ENCODE measurements at places on chromosomes 6 and 20.

DNA sequence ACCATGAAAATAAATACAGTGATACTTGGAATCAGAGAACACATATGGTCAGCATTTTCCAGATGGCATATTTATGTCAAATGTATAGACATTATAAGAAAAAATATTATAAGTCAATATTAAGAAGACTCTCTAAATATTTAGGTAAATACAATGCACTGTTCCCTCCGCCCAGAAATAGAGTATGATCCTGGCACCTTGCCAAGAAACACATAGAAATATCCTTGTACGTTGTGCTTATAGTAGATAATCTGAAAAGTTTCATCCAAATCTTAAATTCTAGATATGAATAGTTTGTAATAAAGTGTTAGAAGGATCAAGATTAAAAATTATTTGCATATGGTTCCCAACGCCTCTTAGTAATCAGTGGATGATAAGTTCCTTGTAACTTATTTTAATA is 645.8 kb upstream of the GJE1 start:
- DNase-seq, result no peak

DNA sequence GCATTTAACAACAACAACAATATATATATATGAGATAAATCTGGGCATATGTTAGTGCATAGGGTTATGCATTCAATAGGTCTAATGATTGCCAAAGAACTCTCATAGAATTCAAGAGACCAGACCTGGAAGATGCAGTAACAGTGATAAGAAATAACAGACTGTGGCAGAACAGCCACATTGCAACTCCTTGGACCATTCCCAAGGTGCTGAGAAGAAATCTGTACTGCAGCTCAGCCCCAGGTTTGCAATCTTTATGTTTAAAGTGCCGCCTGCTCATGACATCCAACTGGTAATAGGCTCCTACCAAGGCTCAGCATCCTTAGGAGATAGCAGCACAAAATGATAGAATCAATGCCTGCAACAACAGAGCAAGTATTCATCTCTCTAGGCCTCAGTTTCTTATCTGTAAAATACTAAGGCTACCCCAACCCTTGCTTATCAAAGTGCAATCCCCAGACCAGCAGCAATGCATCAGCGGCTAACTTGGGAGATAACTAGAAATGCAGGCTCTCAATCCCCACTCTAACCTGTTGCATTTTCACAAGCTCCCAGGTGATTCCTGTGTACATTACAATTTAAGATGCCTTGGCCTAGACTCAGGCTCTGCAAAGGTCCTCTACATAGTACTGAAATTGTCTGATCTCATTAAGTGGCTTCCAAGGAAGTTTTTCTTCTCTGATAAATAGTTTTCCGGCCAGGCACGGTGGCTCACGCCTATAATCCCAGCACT is 30.6 kb upstream of the PIM1 start:
- no peak for DNase-seq

GRCh38 chr20:19850198-19850533 is 92.1 kb downstream of the RIN2 start:
- no peak for DNase-seq

DNA sequence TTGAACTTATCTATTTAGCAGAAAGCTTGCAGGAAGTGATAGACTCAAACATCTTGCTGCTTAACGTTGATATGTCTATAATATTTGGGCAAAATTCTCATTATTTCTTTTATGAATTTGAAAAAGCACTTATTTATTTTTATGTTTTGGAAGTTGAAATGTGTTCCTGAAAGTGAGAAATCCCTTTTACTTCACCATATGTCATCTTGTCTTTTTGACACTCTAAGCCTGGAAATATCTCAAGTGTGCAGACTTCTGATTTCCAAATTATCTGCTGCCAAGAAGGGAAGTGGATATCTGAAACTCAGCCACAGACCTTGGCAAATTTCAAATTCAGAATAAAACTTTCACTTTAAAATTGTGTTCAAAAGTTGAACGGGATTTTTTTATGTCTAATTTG is 368.7 kb upstream of the MANEA start:
- DNase-seq, result no peak

GRCh38 chr6:16689788-16690607 is 71.3 kb downstream of the ATXN1 start:
- no peak for DNase-seq

DNA sequence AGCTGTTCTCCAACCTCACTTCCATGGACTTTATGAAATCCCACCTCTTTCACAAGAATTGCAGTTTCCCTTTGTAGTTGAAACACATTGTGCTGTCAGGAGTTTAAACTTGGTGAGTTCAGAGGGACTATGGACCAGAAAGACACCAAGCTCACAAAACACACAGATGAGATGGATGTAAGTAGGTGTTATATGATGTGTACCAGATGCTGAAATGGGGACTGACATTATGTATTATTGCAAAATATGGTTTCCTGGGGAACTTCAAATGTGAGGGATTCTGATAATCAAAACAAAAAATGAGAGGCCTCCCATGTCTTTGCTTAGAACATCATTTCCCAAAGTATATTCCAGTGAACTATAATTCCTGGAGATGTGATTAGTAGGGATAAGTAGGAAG is 401.1 kb upstream of the ARID1B start:
- DNase-seq, result no peak

DNA sequence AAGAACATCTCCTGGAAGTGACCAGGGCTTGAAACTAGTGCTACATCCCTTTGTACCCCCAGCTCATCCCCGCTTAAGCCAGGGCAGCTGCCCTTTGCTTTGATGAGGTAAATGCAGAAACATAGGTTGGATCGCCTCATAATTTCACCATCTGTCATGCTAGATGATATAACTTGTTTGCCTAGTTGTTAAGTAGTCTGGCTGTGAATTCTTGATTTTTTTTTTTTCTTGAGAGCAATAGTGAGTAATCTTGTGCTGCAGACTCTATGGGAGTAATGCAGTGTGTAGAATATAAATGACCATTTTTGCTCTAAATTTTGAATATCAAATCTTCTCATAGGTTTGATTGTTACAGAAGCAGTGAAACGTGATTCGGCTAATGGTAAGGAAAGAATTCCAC is 4.1 kb downstream of the TRDN start:
- DNase-seq, result peak; percentile 1

GRCh38 chr6:124823240-124824111 is 138.8 kb upstream of the RNF217 start:
- DNase-seq, result no peak

GRCh38 chr6:166825553-166826145 is 130.7 kb downstream of the RNASET2 start:
- DNase-seq, result peak; percentile 7

DNA sequence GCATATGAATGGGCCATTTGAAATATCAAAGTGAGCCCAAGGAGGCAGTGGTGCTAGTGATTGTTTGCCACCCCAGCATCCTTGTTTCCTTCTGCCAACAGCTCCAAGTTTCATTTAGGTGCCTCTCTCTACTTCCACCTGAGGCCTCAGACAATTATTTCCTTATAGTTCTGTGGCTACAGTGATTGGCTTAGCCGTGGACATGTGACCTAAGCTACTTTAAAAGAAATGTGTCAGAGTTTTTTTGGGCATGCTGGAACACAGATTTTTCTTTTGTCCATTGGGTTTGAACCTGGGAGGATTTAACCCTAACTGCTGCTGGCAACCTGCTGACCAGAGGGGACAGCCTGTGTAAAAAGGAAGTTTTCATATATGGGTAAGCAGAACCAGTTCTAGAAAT is 319.4 kb downstream of the CD109 start:
- DNase-seq, result peak; percentile 50

DNA sequence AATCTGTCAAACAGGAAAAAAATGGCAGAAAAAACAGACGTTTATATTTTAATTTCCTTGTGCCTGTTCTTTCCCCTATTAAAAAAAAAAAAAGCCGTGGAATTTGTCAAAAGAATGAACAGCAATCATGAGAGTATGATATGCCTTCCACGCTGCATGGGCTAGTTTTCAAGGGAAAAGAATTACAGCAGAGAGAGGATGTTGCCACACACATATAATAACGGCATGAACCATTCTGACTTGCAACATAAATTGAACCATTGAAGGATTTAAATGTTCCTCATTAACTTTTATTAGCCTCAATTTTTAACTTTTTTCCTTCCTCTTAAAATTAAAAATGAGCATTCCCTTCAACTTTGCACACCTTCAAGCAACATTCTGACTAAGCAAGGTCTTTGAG is 301.8 kb downstream of the FOXC1 start:
- DNase-seq, result no peak

DNA sequence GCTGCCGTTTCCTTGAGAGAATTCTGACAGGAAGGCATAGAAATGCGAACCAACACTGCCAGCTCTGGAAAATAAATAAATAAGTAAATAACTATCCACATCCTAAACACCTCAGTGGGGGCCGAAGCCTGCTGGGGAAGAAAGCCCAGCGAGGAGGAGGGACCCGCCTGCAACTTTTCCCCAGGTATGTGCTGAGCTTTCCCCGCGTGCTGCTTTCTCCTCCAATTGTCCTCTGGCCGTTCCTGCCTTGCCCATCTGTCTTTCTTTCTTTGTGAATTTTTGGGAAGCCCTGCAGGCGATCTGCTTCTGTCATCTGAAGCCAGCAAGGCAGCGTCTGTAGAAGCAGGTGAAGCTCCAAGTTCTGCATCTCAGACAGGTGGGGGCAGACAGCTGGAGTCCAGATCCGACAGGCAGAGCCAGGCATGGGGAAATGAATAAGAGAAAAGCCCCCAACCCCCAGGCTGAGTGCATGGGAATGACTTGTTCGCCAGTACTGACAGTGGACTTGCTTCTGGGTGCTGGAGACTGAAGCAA is 49.2 kb upstream of the IL17A start:
- DNase-seq, result no peak

- no peak for DNase-seq
Observed at GRCh38 chr6:170270984-170271593, 19.8 kb downstream of the DLL1 start.

GRCh38 chr20:51792960-51793359 is 9.4 kb downstream of the SALL4 start:
- no peak for DNase-seq

GRCh38 chr6:26243132-26243531 is 121.9 kb upstream of the BTN3A2 start:
- peak; percentile 87 for DNase-seq

- no peak for DNase-seq
Observed at GRCh38 chr6:62652692-62653328, 366.8 kb upstream of the KHDRBS2 start.

- DNase-seq, result peak; percentile 25
Observed at GRCh38 chr6:63677282-63677681, 41.7 kb downstream of the PHF3 start.

DNA sequence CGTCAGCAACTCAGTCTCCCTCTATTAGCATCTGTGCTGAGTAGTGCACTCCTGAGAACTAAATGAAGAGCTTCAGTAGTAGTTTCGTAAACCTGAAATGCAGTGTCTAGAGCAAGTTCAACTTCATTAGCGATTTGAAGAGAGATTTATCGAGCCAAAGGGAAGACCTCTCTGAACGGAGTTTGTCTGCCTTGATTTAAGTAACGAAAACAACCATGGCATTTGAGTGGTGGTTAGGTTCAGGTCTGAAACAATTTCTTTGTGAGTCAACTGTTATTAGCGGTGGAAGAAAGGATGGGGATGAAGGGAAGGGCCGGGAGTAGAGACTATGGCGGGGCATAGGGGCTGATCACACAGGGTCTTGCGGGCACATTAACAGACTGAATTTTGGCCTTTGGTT is 150.5 kb downstream of the BCAS1 start:
- no peak for DNase-seq

DNA sequence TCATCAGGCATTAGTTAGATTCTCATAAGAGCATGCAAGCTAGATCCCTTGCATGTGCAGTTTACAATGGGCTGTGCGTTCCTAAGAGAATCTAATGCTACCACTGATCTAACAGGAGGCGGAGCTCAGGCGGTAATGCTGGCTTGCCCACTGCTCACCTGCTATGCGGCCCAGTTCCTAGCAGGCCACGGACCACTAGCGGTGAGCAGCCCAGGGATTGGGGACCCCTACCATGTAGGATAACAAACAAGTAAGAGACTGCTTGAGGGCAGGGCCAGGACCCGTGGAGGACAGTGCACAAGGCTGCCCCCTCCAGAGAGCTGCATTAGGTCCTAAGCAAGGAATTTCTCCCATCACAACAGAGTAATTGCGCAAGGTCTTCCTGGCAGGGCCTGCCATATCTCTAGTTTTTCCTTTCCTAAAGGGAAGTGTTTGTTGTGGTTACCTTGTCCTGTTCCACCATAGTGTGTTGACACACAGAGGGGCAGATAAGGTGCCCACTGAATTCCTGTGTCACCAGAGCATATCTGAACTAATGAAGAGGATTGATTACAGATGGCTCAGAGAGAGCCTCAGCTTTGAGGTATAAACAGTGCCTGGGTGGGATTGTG is 58.0 kb downstream of the PACRG start:
- no peak for DNase-seq

DNA sequence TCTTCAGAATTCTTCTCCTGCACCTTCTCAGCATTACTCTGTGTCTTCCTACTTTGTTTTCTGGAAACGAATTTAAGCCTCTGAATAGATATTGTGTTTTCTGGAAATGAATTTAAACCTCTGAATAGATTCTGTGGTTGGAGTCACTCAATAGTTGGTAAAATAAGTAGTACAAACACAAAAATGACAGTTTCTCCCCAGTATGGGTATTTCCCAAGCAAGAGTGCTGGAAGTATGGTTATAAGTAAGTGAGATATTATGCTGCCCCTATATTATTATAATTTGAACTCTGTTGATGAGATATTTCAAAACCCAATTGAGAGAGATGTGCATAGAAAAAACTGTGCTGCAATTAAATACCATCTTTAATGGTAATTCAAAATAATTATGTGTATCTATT is 94.9 kb downstream of the TINAG start:
- DNase-seq, result no peak

- DNase-seq, result no peak
Observed at GRCh38 chr6:17390276-17390675, 3.1 kb upstream of the CAP2 start.

DNA sequence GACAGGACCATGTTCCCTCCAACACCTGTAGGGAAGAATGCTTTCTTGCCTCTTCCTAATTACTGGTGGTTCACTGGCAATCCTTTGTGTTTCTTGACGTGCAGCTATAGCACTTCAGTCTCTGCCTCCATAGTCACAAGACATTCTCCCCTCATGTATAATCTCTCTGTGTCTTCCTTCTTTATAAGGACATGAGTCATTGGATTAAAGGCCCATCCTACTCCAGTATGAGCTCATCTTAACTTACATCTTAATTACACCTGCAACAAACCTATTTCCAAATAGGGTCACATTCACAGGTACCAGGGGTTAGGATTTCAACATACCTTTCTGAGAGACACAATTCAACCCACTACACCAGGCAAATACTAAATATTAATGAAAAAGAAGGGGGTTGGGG is 213.6 kb downstream of the RNGTT start:
- DNase-seq, result peak; percentile 39

DNA sequence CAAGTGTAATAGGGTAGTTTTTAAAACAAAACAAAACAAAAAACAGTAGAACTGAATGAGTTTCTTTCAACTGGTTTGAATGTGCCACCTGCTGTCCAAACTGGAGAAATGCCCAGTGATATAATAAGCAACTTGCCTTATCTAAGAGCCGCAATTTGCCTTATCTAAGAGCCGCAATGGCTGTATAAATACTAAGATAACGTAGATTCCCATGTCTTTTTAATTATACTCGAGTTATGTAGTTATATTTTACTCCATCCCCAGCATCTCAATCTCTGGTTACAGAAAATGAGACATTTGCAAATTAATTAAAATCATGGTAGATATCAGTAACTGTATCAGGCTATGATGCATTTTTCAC is 67.2 kb downstream of the RPP40 start:
- DNase-seq, result peak; percentile 61
